ENCODE measurements at places on chromosomes 2 and 18.

- DNase-seq: no peak
Measured at GRCh38 chr2:42977270-42978174, 185.1 kb upstream of the HAAO start.

GRCh38 chr2:82428251-82428650, 2030.8 kb downstream of the SUCLG1 start:
- DNase-seq: no peak

GRCh38 chr2:239666855-239667376, 266.1 kb upstream of the HDAC4 start:
- DNase-seq: no peak

- no peak for DNase-seq
Measured at GRCh38 chr2:69305712-69306392, 81.2 kb downstream of the GFPT1 start.

- no peak for DNase-seq
Measured at GRCh38 chr2:217076058-217076435, 216.2 kb upstream of the TNP1 start.

DNA sequence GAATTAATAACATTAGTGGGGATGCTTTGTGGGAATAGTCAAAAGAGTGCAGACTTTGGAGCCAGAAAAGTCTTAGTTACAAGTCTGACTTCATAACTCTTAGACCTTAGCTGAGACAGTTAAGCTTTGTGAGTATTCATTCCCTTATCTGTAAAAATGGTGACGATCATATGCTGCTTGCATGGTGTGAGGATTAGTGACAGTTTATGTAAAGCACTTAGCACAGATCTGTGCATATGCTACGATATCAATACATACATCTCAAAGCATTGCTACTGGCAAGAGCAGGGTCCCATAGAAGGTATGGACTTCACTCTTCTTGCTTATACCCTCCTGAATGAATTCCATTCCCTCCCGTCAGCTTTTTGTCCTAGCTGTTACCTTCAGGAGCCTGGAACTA, 56.7 kb upstream of the LYPD6B start:
- no peak for DNase-seq

DNA sequence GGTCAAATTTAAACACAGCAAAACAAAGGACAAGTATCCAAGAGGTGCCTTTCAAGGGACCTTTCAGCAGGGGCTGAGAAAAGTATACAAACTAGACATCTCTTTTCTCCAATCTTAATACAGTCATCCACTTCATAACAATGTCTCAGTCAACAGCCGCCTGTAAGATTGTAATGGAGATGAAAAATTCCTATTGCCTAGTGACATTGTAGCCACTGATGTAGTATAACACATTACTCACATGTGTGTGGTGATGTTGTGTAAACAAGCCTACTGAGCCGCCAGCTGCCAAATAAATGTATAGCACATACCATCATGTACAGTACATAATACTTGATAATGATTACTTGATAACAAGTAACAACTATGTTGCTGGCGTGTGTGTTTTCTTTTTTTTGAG, 31.0 kb downstream of the VIT start:
- no peak for DNase-seq

GRCh38 chr2:166057370-166058164, 70.3 kb downstream of the SCN1A start:
- no peak for DNase-seq

- DNase-seq: no peak
Measured at GRCh38 chr2:120740765-120741524, 5.3 kb downstream of the GLI2 start.

DNA sequence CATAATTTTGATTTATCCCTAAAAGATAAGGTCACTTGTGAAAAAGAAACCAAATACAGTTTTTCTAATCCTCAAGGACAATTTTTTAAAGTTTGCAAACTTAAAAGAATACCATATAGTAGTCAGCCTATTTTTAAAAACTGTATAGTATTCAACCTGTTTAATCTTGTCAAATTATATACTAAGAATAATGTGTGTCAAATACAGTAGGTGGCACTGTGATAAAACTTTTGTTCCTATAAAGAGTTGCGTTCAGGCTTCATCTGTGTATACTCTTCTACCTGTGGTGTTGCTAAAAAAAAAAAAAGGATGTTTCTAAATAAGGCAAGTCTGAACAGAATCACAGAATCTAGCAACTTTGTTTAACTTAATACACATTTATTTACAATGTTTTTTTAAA, 68.6 kb downstream of the CCDC138 start:
- peak; percentile 12 for DNase-seq

GRCh38 chr2:182522405-182522896, 95.6 kb upstream of the PDE1A start:
- no peak for DNase-seq

DNA sequence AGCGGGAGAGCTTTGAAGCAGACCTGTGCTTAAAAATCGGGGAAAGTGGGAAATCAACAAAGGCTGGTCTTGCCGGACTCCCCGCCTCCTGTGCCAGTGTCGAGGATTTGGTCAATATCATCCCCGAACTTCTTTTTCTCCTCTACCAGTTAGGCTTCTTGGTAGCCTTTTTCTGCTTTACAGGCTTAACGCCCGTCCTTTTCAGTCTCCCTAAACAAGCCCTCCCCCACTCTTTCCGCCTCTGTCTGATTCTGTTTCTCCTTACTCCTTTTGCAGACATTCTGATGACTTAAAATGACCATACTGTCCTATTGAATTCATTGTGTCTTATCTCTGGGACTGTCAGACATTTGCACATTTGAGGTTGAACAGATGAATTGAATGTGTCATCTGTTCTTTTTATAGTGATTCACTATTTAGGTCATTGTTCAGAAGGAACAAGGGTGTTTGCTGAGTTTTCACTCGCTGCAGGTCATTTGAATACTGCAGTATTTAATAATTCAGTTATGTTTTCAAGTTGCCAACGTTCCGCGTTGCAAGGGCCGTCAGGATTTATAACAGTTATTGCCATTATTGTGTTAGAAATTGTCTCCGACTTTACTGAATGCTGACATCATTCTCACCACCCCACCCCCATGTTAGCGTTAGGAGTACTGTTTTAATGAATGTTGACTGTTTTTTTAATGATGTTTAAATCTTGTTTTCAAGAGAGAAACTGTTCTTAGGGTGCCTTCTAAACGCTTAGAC, 1.1 kb downstream of the ITGAV start:
- peak; percentile 51 for DNase-seq

- DNase-seq: peak; percentile 29
Measured at GRCh38 chr2:11343650-11344341, 640 bp downstream of the ROCK2 start.

Data from CD4-positive, alpha-beta T cell treated with Interleukin-4 for 4 hours (primary cell).